Activated CD4-positive, CD25-positive, alpha-beta regulatory T cell treated with anti-CD3 and anti-CD28 coated beads, Interleukin-2, amount 50 U/mL, for 72 hours (primary cell): ENCODE measurements at places on chromosomes 1 and 21.

- DNase-seq: no peak
Measured at GRCh38 chr1:167440345-167440744, 78.0 kb downstream of the CD247 start.

- no peak for DNase-seq
Measured at GRCh38 chr1:214990619-214991018, 91.9 kb upstream of the KCNK2 start.

GRCh38 chr1:55554611-55555010 is 339.4 kb upstream of the USP24 start:
- no peak for DNase-seq

DNA sequence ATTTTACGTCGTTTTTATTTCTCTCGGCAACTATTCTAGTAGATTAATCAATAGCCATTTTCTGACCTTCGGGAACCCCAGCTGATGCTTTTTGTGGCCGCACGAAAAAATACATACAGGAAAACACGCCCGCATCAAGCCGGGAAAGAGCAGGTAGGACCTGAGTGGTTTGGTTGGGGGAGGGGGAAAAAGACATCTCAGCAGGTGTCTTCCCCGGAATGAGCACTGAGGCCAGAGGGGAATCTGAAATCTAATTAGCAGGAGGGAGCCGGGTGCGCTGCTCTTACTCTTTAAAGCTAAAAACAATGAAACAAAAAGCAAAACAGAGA is 618 bp upstream of the FOXD3 start:
- DNase-seq: no peak

DNA sequence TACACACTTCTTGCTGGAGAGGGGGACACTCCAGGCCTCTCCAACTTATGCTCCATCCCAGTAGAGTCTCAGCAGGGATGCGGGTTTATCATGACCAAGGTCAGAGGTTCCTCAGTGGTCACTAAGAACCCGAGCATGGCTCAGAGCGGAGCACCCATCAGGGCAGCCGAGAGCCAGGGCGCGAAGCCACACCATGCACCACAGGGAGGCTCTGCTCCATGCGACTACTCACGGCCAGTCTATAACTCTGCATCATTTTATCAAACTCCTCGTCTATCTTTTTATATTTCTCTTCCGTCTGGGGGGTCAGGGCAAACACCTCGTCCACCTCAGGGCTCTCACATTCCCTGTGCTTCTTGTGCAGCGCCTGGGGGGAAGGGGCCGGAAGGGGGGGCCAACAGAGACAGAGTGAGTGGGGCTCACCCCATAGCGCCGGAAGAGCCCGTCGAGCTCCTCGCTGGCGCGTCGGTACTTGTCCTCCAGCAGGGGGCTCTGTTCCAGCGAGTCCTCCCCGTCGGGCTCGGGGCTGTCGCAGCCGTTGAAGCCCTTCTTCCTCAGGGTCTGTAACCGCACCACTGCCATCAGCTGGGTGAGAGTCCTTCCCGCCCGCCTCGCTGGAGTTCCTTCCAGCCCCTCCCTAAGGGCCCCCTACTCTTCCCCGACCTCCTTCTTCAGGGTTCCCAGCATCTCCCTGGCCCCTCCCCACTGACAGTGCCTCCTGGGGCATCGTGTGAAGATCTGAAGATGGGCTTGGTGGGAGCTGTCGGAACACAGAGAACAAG is 20.0 kb downstream of the MEF2D start:
- DNase-seq: peak; percentile 76

DNA sequence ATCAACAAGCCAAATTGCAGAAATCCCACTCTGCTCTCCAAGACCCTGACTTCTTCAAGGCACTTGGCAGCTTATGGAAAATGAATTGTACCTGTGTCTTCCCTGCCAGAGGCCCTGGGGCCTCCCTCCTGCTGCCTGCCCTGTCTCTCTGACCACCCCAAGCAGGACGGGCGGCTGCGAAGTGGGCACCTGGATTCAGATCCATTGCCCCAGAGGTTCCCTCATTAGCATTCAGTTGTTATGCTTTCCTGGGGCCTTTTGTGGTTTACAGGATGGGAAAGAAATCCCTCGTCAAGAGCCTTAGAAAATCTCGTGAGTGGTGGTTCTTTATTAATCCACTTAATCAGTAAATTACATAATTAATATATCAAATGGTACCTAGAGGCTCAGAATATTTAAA is 179.3 kb downstream of the TNR start:
- DNase-seq: no peak

- no peak for DNase-seq
Measured at GRCh38 chr1:246583448-246584185, 17.4 kb downstream of the CNST start.

DNA sequence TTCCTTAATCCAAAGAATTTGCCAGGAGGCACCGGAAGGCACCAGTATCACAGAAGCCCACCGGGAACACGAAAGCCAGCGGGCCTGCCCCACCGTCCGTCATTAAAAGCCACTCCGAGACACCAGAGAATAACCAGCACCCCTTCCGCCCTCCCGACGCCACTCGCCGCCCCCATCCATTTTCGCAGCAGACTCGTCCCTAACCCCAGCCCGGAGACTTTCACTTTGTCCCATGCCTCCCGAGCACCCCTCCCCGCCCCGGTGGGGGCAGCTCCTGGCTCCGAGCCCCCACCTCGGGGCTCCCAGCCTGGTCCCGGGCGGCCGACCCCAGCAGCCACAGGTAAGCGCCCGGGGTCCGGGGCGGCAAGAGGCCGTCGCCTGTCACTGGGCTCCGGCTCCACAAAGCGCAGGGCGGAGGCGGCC is 105.4 kb downstream of the SLC45A1 start:
- peak; percentile 57 for DNase-seq

DNA sequence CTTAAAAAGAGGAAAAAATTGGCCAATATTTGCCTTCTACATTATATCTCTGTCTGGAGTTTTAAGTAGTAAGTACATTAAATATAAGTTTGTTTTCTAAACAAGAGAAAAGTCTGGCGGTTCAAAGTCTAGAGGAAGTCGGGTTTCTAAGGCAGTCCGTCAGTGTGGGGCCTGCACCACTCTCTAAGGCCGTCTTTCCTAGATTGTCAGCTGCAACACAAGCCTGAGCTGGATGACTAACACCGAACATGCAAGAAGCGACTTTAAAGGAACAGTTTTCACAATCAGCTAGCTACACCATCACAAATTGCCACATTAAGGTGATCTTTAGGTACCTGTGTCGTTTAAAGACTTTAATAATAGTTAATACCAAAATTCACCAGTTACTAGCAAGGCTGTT is 19.6 kb downstream of the CCSAP start:
- DNase-seq: no peak

- DNase-seq: peak; percentile 50
Measured at GRCh38 chr1:150563340-150564038, 14.3 kb downstream of the ADAMTSL4 start.
